Left lung (tissue), 14 donors: ENCODE measurements at places on chromosomes 1 and 21. TPM values are rescaled to one million over a fixed set of nuclear protein-coding genes. Genes with fewer than 3 reads are reported as not detected.

The CNR2 gene
- 0.13 TPM for polyA plus RNA-seq

The TNNT2 gene
- 3.2 TPM for polyA plus RNA-seq

The FCRL6 gene
- polyA plus RNA-seq, result 0.41 TPM

- no peak for DNase-seq
Observed at GRCh38 chr21:45535341-45536081, 6.7 kb downstream of the SLC19A1 start.

- DNase-seq, result no peak
Observed at GRCh38 chr1:109928591-109929111, 18.0 kb downstream of the CSF1 start.

DNA sequence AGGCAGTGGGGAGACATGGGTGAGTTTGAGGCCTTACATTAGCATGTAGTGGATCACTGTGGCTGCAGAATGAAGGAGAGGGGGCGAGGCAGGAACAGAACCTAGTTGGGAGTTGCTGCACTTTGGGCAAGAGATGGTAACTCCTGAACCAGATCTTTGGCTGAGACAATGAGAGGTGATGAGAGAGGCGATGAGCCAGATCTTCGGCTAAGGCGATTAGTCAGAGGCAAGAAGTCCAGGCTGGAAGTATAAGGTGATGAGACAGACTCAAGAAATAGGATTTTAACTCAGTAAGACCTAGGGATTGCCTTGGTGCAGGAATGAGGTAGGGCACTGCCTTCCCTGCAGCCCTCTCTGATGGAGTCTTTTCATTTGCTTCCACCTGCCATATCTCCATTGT, 9.1 kb upstream of the ARTN start:
- no peak for DNase-seq

DNA sequence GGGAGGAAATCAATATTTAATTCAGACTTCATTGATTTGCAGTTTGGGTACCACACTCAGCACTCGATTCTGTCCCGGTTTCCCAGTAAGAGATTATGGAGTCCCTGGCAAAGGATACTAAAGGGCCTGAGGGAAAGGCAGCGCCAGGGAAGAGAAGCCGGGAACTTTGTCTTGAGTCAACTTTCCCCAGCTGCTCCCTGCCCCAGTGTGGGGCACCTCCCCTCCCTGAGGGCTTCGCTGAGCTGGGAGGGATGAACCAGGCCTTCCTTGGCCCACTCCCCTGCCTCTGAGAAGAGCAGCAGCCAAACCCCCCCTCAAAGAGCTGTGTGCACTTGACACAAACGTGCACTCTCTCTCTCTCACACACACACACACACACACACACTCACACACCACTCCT, 32.6 kb downstream of the OPTC start:
- DNase-seq, result no peak

DNA sequence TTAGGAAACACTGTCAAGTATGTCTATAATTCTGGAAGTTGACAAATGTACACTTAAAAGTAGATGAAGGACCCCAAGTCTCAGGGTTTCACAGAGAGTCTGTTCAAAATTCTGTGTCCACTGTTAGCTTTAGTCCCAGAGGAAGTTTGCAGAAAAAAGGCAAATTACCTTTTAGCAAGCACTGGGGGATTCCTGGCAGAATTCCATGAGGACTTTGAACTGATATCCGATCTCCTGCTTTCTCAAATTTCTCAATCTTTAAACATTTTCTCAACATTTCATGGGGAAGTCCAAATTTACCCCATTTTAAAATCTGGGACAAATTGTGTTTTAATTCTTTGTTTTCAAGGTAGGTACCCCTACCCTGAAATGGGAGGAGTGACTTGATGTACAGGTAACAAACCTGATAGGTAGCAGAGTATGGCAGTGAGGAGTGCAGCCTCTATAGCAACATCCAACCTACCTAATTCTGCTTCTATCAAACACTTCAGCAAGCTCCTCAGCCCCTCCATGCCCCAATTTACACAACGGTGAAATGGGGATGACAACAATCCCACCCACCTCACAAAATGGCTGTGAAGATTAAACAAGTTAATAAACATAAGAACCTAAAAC, 344.9 kb downstream of the OMA1 start:
- DNase-seq, result no peak

DNA sequence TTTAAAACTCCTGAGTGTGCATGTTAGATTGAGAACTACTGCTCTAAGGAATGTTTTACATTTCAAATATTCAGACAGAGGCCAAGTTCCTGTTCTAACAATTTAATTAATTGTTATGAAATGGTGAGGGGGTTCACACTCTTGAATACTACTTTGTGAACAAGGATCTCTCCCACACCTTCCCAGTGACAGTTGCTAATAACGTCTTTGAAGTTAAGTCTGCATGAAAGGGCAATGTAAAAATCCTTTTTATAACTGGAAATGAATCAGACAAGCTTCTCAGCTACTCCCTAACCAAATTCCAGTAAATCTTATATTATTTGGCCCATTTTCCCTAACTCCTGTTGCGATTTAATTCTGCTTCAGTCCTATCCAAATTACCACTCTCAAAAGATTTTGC, 828.5 kb upstream of the ADAMTS5 start:
- DNase-seq, result no peak

- no peak for DNase-seq
Observed at GRCh38 chr1:26558685-26559048, 29.1 kb downstream of the RPS6KA1 start.

DNA sequence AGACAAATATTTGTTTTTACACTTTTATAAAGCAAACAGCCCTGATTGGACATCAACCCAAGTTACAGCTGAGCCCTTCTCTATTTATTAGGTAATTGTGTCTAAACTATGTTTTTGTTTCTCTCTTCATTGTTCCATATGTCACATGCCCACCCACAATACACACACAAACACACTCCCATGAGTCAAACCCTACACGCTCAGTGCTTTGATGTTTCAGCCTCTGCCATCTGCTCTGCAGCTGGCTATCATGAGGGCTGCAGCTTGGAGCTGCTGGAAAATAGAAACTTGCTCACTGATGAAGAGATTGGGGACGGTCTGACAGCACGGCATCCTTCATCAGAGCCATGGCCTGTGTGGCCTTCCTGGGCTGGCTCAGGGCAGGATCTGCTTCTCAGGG, 41.7 kb downstream of the PSMG1 start:
- no peak for DNase-seq
